Activated T-helper 1 cell treated with anti-CD3 and anti-CD28 coated beads, Interleukin-12 subunit alpha, Interleukin-12 subunit beta, Interleukin-2, Interleukin-4 antibody, amounts not matched to agents 30 ng/mL and 10 ng/mL and 1 ng/mL, durations not matched to agents 14 hours and 24 hours and 36 hours (primary cell): ENCODE measurements at places on chromosomes 1 and 21. TPM values are rescaled to one million over a fixed set of nuclear protein-coding genes. Genes with fewer than 3 reads are reported as not detected.

GRCh38 chr1:226519716-226520598 lies 28.6 kb upstream of the STUM start:
- H3K27me3 ChIP-seq, result peaks cover 5% of the 10 kb centered on the region
- no peaks in the 10 kb centered on the region for H3K36me3 ChIP-seq
- H3K4me1 ChIP-seq, result no peaks in the 10 kb centered on the region
- H3K27ac ChIP-seq, result no peak overlapping the region
- no peak for DNase-seq

DNA sequence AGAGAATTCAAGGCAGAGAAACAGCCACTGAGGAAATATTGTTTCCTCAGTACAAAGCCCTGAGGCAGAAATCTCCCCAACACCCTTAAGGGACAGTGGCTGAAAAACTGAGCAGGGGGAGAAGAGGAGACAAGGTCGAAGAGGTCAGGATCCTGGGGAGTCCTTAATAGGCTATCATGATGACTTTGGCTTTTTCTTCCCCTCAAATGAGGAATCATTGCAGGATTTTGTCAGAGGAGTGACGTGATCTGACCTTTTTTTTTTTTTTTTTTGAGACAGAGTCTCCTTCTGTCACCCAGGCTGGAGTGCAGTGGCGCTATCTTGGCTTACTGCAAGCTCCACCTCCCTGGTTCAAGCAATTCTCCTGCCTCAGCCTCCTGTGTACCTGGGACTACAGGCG lies 10.2 kb downstream of the MAP7D1 start:
- peaks cover 48% of the 10 kb centered on the region for H3K4me1 ChIP-seq
- H3K36me3 ChIP-seq, result peaks cover 33% of the 10 kb centered on the region
- no peaks in the 10 kb centered on the region for H3K27me3 ChIP-seq
- H3K27ac ChIP-seq, result peak overlapping the region; percentile 36
- no peak overlapping the region for H3K4me3 ChIP-seq
- DNase-seq, result no peak

DNA sequence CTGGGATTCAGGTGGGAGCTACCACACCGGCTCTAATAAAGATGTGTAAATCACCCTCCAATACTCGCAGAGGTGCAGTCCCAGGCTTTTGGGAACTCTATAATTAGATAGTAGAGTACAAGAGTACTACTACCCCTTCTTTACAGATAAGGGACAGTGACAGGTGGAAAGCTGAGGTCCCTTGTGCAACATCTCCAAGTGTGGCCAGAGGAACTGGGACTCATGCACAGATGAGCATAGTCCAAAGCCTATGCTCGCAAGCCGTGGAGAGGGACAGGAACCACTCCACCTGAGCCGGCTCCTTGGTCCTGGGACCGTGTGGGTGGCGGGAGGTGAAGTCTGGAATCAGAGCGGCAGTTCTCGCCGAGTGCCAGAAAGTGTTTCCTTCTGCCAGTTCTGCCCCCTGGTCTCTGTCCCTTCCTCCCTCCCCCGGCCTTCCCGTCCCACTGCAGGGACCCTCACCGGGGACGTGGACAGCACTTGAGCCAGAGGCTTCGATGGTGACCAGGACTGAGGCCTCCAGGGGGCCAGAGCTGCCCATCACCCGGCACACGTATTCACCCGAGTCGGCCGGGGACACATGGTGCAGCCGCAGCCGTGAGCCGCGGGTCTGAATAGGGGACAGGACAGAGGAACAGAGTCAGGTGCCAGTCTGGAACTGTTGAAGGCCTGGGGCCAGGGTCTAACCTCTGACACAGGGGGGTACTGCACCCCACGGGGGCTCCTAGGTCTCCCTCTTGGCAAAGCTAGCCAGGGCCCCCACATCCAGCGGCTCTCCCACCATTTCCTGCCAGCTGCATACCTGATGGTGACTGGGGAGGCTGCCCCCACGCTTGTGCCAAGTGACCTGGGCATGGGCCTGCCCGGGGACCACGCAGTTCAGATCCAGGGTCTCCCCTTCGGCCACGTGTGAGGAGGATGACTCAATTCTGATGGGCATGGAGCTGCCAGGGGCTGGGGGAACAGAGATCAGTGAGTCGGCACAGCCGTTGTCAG lies 33.9 kb downstream of the LDLRAD2 start:
- no peaks in the 10 kb centered on the region for H3K4me1 ChIP-seq
- no peak overlapping the region for H3K27ac ChIP-seq
- DNase-seq, result no peak
- no peaks in the 10 kb centered on the region for H3K27me3 ChIP-seq
- H3K4me3 ChIP-seq, result no peak overlapping the region
- no peaks in the 10 kb centered on the region for H3K36me3 ChIP-seq

DNA sequence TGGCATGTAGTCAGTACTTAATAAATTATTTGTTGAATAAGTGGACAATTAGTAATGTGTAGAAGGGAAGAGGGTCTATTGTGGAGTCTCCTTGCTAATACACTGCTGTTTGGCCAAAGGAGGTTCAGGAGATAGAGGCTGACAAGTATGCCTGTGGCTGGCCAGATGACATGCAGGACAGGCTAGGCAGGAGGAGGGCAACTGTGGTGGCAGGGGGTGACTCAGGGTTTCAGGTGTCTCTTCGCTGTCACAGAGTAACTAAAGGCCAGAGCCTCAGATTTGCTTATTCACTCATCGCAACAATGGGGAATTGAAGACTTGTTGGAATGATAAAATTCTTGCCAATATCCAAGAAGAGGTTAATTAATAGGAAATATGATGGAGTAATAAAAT lies 33.1 kb downstream of the THRAP3 start:
- no peaks in the 10 kb centered on the region for H3K27me3 ChIP-seq
- DNase-seq, result no peak
- no peak overlapping the region for H3K4me3 ChIP-seq
- peaks cover 19% of the 10 kb centered on the region for H3K4me1 ChIP-seq

DNA sequence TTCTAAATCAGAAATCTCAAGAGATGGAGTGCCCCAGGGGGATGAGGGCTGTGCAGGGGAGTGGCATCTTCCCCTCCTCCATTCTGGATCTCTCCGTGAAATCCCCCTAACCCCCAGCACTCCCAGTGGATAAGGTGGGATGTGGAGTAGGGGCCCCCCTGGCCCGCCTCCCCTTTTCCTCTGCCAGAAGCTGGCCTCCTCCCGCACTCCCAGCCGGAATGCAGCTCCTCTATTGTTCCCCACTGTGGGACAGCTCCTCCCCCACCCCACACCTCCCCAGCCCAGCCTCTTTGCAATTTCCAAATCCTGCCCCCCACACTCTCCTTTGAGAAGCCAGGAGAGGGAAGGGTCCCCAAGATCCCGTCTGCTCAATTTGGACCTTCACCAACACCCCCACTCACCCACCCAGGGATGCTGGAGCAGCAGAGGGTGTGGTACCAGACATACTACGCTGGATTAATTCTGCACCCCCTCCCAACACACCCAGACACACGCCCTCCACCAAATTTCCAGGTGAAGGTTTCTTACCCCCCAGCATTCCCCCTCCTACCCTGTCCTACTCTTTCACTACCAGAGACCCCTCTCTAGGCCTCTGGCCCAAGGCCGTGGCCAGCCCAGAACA lies 1.9 kb downstream of the MEX3A start:
- H3K27ac ChIP-seq, result no peak overlapping the region
- H3K4me3 ChIP-seq, result no peak overlapping the region
- no peak for DNase-seq
- no peaks in the 10 kb centered on the region for H3K36me3 ChIP-seq
- H3K4me1 ChIP-seq, result peaks cover 10% of the 10 kb centered on the region

DNA sequence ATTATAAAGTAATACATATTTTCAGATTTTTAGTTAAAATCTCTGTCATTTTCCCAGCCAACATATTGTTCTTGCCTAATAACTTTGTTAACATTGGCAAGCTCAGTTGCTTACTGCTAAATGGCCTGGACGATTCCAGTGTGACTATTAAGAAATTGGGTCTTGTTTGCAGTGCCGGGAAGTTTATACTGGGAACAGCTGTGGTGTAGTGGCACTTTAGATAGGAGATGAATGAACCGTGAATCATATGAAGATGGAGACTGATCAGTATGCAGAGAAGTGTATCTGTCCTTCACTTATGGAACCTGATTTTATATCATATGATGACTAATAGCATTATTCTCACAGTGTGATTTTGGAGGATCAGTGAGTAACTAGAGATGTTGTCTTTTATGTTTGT lies 3.3 kb downstream of the CHRM3 start:
- H3K4me3 ChIP-seq, result no peak overlapping the region
- peaks cover 47% of the 10 kb centered on the region for H3K27me3 ChIP-seq
- H3K36me3 ChIP-seq, result no peaks in the 10 kb centered on the region
- DNase-seq, result no peak
- H3K27ac ChIP-seq, result no peak overlapping the region

The DPT gene
- not detected in 2 replicates for total RNA-seq

The KCNJ9 gene
- not detected in 2 replicates for total RNA-seq

DNA sequence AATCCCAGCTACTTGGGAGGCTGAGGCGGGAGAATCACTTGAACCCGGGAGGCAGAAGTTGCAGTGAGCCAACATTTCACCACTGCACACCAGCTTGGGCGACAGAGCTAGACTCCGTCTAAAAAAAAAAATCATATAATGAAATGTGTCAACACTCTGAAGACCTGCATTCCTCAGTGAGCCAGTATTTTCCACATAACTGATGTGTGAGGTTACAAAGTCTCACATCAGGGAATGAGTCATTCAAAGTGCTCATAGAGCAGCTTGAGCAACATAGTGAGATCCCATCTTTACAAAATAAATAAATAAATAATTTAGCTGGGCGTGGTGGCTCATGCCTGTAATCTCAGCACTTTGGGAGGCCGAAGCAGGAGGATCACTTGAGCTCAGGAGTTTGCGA lies 65.5 kb downstream of the CASZ1 start:
- peaks cover 13% of the 10 kb centered on the region for H3K27me3 ChIP-seq
- no peak overlapping the region for H3K27ac ChIP-seq
- no peak overlapping the region for H3K4me3 ChIP-seq
- no peaks in the 10 kb centered on the region for H3K36me3 ChIP-seq
- peaks cover 6% of the 10 kb centered on the region for H3K4me1 ChIP-seq
- no peak for DNase-seq

DNA sequence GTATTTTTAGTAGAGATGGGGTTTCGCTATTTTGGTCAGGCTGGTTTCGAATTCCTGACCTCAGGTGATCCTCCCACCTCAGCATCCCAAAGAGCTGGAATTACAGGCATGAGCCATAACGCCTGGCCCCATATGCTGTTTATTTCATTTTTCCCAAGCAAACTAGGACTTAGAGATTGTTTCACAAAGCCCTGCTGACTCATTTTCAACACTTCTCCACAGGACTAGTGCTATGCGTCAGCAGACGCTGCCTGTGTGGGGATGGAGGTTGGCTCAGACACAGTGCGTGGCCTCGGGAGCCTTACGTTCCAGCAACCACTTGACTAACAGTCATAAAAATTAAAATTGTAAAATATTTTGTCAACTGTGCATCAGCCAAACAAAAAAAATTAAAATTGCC lies 22.7 kb downstream of the PKNOX1 start:
- H3K27ac ChIP-seq, result no peak overlapping the region
- no peaks in the 10 kb centered on the region for H3K27me3 ChIP-seq
- DNase-seq, result no peak
- H3K4me1 ChIP-seq, result no peaks in the 10 kb centered on the region
- peaks cover 18% of the 10 kb centered on the region for H3K36me3 ChIP-seq

The MYCL gene
- total RNA-seq, result 0.56 and 0.62 TPM in 2 replicates

GRCh38 chr21:26977746-26978145 lies 10.9 kb upstream of the ADAMTS5 start:
- no peak overlapping the region for H3K4me3 ChIP-seq
- no peaks in the 10 kb centered on the region for H3K36me3 ChIP-seq
- H3K27me3 ChIP-seq, result no peaks in the 10 kb centered on the region
- no peak for DNase-seq

DNA sequence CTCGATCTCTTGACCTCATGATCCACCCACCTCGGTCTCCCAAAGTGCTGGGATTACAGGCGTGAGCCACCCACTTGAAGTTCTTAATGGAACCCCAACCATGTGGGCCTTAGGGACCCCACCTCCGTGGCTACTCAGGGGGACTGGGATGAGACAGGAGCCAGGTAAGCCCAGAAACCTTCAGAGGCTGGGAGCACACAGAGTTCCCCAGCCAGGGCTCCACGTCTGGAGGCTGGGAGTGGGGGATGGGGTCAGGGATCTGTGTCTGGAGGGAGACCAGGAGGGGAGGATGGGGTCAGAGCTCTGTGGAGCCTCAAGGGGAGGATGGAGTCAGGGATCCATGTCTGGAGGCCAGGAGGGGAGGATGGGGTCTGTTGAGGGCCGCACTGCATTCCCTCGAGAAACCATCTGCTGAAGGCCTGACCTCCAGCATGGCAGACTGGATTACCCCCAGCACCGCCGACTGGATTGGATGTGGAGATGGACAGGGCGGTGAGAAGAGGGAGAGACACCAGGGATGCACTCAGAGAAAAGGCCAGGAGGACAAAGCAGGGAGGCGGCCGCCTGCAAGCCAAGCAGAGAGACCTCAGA lies 2.1 kb upstream of the FTCD start:
- no peaks in the 10 kb centered on the region for H3K36me3 ChIP-seq
- H3K4me3 ChIP-seq, result no peak overlapping the region
- no peaks in the 10 kb centered on the region for H3K4me1 ChIP-seq
- no peaks in the 10 kb centered on the region for H3K27me3 ChIP-seq
- no peak for DNase-seq

The GUCA2A gene
- total RNA-seq, result not detected in 2 replicates

DNA sequence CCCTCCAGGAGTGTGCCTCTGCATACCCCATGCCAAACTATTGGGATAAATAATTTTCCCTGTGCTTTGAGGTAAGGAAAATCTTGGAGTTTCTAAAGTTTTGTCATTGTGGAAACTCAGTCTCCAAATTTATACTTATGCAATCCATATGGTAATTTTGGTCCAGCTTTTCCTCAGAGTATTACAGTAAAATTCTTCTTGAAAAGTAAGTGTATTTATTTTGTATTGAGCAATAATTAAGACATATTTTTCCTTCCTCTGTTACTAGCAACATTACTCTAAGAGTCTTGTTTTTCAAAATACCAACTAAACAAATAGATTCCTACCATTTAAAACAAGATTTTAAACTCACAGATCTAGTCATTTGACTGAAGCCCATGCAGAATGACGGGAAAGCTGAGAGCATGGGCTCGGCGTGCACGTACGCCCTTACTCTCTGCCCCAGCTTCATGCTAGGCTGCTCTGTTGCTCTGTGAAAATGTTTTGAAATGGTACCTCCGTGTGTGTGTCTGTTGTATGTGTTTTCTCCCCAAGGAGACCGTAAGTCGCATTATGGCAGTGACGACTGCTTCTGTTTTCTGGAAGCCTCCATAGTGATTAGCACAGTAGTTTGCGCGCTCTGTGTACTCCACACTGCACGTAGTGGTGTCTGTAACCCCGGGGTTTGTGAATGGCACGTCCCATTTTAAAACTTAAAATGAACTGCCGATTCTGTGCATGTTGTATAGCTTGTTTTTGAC lies 165.3 kb downstream of the SDCCAG8 start:
- no peak for DNase-seq
- no peaks in the 10 kb centered on the region for H3K27me3 ChIP-seq
- peaks cover 14% of the 10 kb centered on the region for H3K36me3 ChIP-seq
- H3K27ac ChIP-seq, result peak overlapping the region; percentile 57
- H3K4me3 ChIP-seq, result peak overlapping the region; percentile 61

DNA sequence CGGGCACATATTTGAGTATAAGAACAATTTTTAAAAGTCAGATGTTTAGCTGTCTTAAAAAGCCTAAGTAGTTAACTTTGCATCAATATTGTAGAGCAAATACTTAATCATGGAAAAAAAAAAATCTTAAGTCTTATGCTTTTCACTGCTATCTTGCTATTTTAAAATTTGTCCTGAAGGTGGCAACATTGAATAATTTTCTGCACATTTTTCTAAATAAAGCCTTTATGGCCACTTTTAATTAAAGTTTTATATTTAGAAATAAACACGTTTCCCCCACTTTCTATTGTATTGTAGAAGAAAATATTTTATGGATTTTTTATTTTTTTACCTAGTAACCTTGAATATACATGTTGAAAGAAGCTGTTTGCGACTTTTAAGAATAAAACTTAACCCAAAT lies 198.8 kb downstream of the AMY1C start:
- no peaks in the 10 kb centered on the region for H3K36me3 ChIP-seq
- H3K4me3 ChIP-seq, result no peak overlapping the region
- H3K4me1 ChIP-seq, result no peaks in the 10 kb centered on the region
- H3K27me3 ChIP-seq, result no peaks in the 10 kb centered on the region
